ENCODE measurements at places on chromosomes 5 and 9. TPM values are rescaled to one million over a fixed set of nuclear protein-coding genes. Genes with fewer than 3 reads are reported as not detected.

The OR5C1 gene
- total RNA-seq, result not detected

The STPG3 gene
- not detected for total RNA-seq

The RANBP17 gene
- total RNA-seq, result 244 TPM

The YIPF5 gene
- total RNA-seq, result 158 TPM

The MEF2C gene
- 0.22 TPM for total RNA-seq

The NCS1 gene
- total RNA-seq, result 13.7 TPM

The ACER2 gene
- 4.6 TPM for total RNA-seq

The IL33 gene
- not detected for total RNA-seq

The ASPN gene
- total RNA-seq, result not detected

The WWC1 gene
- total RNA-seq, result 24.3 TPM

The TEX48 gene
- not detected for total RNA-seq

The ZNF366 gene
- total RNA-seq, result 0.39 TPM

The FXN gene
- total RNA-seq, result 1.2 TPM

The HMMR gene
- 3.5 TPM for total RNA-seq

The PTGER4 gene
- 0.39 TPM for total RNA-seq
